ENCODE measurements at places on chromosomes 6 and 20. TPM values are rescaled to one million over a fixed set of nuclear protein-coding genes. Genes with fewer than 3 reads are reported as not detected.
A peak's percentile ranks its signal among the peaks of the same experiment; 100 is the strongest.

- no peak for DNase-seq
These were observed 24.7 kb upstream of the RALGAPA2 start for GRCh38 chr20:20737158-20737557.

- peak; percentile 36 for DNase-seq
These were observed at the start of gene FAM162B for GRCh38 chr6:116764961-116765841. TSS of gene FAM162B (minus strand) at chr6:116765719. CDS start at chr6:116765576, 143 bp downstream.

DNA sequence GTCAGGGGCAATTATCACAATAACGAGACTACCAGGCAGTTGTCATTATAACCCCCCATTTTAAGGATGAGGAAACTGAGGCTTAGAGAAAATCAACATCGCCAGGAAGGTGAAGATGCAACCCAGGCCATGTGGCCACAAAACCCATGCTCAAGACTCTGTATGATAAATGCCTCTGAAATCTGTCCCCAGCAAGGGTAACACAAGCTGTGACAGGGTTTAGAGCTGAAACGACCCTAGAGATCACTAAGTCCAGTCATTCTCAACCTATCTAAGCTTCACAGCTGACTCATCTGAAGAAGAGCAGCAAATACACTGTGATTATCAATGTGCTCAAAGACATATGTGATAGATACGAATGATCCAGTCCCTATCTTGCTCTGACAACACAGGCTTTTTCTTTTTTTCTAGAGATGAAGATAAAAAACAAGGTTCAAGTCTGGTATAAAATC, 47.0 kb downstream of the ARHGAP18 start:
- DNase-seq: no peak

GRCh38 chr6:53264915-53265607, 83.7 kb downstream of the ELOVL5 start:
- no peak for DNase-seq

PLAGL1 gene
- total RNA-seq: 11.3 TPM

IL17A gene
- not detected for total RNA-seq

- peak; percentile 74 for DNase-seq
These were observed 10.0 kb downstream of the SLCO4A1 start for GRCh38 chr20:62652041-62652893.

GRCh38 chr6:56292505-56293181, 45.3 kb upstream of the COL21A1 start:
- DNase-seq: no peak

DNA sequence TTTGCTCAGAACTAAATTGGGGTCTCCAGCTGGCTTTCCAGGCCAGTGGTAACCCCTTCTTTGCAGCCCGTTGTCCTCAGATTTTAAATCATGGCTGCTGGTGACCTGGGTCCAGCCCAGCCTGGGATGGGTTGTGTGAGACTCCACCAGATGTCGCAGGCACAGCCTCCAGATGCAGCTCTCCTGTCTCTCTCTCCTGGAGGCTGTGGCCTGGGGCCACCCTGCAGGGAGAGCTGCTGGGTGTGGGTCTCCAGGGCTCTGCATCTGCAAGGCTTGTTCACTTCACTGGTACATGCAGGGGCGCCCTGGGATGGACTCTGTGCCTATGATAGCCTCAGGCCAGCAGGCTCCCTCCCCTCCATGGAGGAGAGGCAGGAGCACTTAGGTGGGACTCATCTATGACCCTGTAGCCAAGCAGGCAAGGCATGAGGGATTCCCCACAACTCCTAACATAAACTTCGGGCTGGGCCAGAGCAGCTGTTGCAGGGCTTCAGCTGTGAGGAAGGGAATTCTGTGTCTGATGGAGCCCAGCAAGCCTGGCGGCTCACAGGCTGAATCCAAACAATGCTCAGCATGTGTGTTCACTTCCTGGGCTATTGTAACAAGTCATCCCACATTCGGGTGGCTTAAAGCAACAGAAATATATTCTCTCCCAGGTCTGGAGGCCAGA, 94.7 kb upstream of the NXT1 start:
- DNase-seq: no peak
